ENCODE measurements at places on chromosomes 2 and 18.

- no peak for DNase-seq
Observed at GRCh38 chr2:156065912-156066311, 266.6 kb downstream of the NR4A2 start.

GRCh38 chr2:127145280-127145895, 38.4 kb upstream of the BIN1 start:
- DNase-seq: no peak

GRCh38 chr18:76544511-76545345, 49.7 kb upstream of the ZNF516 start:
- DNase-seq: no peak

DNA sequence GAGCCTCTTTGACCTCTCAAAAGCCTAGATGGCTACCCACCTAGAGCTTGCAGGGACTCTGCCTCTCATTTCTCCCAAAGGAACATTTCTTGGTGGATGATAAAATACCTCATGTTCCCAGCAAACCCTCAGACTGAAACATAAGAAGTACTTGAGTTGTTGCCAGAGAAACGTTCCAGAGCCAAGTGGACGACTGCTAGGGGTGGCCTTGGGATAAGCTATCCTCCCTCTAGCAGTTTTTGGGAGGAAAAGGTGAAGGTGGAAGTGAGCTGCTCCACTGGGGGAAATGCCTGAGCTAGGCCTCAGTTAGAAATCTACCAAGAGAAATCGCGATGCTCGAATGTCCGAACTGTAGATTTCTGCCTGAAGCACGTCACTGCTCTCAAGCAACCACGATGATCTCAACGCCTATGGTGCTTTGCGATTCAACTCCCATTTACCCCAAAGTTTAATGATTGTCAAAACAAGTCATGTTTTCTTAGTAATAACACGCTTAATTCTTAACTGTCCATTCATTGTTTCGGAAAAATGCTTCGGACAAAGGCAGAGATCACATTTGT, 91.5 kb downstream of the CCBE1 start:
- DNase-seq: no peak

GRCh38 chr2:235384624-235385023, 109.2 kb upstream of the AGAP1 start:
- no peak for DNase-seq

DNA sequence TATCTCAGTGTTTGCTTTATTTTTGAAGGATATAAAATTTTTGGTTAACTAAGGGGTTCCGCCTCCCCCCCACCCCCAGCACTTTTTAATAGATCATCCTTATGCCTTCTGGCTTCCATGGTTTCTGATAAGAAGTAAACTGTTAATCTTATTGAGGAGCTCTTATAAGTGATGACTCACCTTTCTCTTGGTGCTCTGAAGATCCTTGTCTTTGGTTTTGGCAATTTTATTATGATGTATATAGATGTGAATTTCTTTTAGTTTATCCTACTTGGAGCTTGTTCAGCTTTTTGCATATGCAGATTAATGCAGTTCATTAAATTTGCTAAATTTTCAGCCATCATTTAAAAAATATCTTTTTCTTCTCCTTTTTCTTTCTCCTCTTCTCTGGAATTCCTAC, 91.7 kb upstream of the CTAGE1 start:
- no peak for DNase-seq

DNA sequence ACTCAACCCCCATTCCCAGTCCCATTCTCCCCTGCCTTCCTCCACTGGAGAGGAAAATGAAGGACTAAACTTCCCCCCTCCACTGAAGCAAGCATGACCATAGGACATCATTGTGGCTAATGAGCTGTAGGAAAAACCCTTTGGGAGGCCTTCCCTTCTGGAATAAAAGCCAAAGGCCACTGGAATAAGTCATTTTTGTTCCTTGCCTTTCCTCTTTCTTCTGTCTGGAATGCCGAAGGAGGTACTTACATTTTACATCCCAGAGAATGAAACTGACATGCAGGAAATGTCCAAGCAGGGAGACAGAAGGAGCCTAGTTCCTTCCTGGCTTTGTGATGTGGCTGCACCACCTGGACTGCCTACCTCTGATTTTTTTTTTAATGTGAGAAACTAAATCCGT, 9.1 kb upstream of the PTPRM start:
- DNase-seq: no peak

GRCh38 chr18:493986-494983, 6.2 kb downstream of the COLEC12 start:
- DNase-seq: no peak

GRCh38 chr2:206887745-206888144, 51.6 kb upstream of the CPO start:
- DNase-seq: no peak

- DNase-seq: no peak
Observed at GRCh38 chr18:34913837-34914661, 127.2 kb upstream of the MAPRE2 start.

DNA sequence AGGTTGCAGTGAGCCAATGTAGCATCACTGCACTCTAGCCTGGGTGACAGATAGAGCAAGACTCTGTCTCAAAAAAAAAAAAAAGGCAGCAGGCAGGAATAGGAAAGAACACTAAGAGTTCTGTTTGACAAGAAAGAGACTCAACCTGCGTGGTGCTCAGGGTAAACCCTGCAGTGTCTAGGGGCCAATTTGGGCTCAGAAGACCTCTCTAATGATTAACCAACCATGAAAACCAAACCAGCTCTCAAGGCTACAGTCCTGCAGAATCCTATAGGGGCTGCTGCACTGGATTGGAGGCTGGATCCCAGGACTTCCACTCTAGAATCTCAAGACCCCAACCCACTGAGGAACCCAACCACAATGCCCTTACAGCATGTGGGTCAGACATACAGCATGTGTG, 2.4 kb downstream of the TRABD2A start:
- DNase-seq: no peak

GRCh38 chr18:74982946-74983635, 225.8 kb downstream of the PTGR3 start:
- no peak for DNase-seq

GRCh38 chr2:31197166-31197565, 20.1 kb downstream of the CAPN14 start:
- DNase-seq: no peak

DNA sequence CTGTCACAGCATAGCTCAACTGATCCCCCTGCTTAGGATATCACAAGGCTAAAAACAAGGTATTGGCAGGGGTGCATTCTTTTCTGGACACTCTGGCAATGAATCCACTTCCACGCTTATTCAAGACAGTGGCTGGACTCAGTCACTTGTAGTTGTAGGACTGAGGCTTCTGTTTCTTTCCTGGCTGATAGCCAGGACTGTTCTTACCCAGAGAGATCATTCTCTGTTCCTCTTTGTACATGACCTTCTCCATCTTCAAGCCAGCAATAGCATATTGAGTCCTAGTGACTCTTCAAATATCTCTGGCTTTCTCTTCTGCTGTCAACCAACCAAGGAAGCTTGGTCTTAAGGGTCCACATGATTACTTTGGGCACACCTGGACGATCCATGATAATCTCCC, 241.3 kb downstream of the RBM43 start:
- DNase-seq: no peak

GRCh38 chr2:17479875-17480274, 38.4 kb downstream of the RAD51AP2 start:
- DNase-seq: no peak

DNA sequence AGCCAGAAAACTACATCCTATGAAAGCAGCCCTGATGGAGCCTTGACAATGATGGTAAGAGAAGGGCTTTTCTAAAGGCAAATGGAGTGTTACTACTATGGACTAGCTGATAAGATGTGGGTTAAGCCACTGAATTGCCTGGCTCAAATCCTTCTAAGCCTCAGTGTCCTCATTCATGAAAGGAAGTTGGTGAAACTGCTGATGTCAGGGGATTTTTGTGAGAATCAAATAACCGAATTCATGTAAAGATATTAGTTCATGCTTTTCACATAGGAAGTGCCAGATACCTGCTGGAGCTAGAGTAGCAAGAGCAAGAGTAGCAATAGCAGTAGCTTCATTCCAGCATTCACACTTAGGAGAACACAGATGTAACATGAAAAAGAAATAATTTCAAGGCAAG, 417.0 kb downstream of the METTL4 start:
- no peak for DNase-seq

DNA sequence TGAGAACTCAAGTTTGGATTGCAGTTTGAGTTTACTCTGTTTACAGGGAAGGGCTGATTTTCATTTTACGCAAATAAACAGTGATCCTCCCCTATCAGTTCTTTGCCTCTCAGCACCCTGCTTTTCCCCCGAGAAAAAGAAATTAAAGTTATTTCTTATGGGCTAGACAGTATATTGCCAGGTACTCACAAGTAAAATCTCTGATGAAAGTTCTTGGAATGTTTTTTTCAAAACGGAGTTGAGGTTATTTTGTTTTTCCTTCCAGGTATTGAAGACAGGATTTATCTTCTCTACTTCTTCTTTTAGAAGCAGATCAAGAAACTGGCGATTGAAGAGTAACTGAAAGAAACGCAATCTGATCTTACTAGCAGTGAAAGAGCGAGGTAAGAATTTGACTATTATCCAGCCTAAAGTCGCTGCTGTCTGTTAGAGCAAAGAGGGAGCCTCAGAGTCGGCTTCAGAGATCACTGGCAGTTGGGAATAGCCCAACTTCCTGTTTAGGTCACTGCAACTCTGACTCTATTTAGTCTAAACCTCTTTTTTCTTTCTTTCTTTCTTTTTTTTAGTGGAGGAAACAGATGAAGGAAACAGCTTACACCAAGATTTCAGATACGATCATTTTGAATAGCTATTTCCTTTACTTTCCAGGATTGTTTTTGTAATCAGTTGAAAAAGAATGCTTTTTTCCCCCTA, at the start of gene TFPI:
TFPI (minus strand) TSS at position 425 of the 693 bp plus-strand sequence. CDS start 50,667 bp downstream, outside the sequence.
- no peak for DNase-seq

GRCh38 chr18:9552191-9552590, 62.2 kb downstream of the PPP4R1 start:
- no peak for DNase-seq

GRCh38 chr2:36147670-36148390, 207.7 kb upstream of the CRIM1 start:
- DNase-seq: no peak

- no peak for DNase-seq
Observed at GRCh38 chr2:33136566-33136965, 189.8 kb downstream of the LTBP1 start.

- peak; percentile 50 for DNase-seq
Observed at GRCh38 chr2:218168635-218169462, 2.1 kb upstream of the CXCR1 start.

DNA sequence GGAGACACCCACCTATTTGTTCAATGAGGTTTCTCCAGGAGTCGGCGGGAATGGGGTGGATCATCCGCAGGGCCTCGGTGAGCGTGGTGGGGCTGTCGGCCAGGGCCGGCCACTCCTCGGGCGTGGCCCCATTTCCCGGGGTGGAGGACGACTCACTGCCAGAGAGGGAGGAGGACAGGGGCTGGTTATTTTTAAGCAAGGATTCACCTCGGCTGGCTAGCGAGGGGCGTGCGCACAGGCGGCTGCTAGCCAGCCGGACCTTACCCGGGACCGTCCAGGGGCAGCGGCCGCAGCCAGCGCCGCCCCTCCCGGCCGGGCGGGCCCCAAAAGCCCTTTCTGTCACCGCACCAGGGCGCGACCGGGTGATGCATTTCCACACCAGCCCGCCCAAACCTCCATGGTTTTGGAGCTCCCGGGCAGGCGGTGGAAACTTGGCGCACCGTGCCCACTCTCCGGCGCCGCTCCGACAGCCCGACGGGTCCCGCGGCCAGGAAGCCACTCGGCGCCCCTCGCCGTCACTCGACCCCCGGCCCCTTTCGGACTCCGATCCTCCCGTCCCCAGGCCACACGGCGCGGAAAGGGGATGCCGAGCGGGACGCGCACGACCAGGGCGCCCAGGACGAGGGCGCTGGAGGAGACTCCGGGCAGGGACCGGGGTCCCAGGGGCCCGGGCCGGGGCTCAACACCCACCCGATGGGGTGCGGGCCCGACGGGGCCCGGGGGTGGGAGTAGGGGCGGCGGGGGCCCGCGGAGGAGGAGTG, 57.1 kb downstream of the SNORC start:
- no peak for DNase-seq

GRCh38 chr18:46152808-46153617, 48.8 kb downstream of the HAUS1 start:
- DNase-seq: no peak

DNA sequence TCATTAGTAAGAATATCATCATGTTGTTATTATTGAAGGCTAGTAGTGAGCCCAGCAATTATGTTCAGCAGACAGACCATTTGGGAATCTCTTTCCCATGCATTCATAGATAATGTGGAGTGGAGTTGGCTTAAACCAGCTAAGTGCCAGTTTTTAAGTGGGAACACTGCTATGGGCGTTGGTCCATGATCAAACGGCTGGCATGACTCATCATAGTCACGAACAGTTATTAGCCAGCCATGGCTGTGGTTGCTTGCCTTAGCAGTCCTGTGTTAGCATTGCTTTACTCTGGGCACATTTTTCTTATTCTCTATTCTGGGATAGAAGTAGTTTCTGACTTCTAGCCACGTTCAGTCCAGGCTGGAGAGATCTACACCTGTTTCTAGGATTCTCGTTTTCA, 17.7 kb downstream of the EIF4E2 start:
- no peak for DNase-seq

GRCh38 chr2:97816411-97816810, 103.0 kb downstream of the ZAP70 start:
- DNase-seq: no peak

DNA sequence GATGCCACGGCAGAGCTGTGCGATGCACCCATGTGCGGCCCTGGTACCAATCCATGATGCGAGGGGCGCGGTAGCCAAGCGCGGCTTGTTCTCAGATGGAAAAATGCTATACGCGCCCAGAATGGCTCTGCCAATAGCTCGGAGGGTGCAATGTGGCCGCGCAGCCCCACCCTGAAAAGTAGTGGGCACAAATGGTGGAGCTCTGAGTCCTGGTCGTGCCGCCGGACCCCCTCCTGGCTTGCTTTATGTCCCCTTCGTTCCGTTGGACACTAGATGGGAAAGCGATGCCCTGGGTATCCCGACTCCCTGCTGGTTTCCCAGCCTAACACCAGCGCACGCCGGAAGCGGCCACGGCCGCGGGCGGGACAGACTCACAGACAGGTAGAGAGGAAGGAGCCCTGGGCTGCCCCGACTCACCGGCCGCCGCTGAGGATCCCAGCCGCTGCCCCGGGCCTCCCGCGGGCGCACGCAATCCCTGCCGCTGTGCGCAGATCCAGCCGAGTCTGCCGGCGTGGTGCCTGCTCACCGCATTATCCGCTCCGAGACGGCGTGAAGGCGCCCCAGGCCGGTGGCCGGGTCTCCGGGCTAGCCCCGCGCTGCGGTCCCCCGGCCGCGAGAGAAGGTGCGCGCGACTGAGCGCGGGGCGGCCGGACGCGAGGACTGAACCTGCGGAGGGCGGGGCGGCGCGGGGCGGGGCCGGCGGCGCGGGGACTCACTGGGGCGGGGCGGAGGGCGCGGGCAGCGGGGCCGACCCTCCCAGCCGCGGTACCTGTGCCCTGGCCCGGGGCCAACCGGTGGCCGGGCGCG, at the start of gene CDC42EP3:
CDC42EP3 (minus strand) TSS at position 634 of the 807 bp plus-strand sequence. CDS start 25,055 bp downstream, outside the sequence.
- peak; percentile 68 for DNase-seq

Measured in stimulated activated CD8-positive, alpha-beta memory T cell treated with anti-CD3 and anti-CD28 coated beads, Interleukin-15, amount 100 ng/mL, for 48 hours (primary cell).